ENCODE measurements at places on chromosomes 1 and 21. TPM values are rescaled to one million over a fixed set of nuclear protein-coding genes. Genes with fewer than 3 reads are reported as not detected.

- DNase-seq, result no peak
Measured at GRCh38 chr1:86739648-86740509, 35.5 kb downstream of the SH3GLB1 start.

- no peak for DNase-seq
Measured at GRCh38 chr1:3183411-3183810, 114.4 kb downstream of the PRDM16 start.

DNA sequence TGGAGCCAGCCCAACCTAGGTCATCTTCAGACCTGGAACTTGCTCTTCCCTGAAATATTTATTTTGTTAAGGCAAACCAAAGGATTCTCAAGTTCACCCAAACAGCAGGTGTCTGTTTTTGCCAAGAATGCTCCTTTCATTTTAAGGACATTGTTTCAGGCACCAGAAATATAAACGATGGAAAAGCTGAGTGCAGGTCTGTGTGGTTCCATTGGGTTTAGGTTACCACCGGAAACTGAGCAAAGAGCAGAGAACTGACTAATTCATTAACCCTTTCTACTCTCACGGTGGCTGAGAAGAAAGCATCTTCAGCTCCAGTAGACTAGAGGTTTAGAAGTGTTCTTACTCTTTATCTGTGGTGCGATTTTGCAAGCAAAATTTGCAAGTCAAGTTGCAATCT is 38.0 kb upstream of the ZC3H11B start:
- DNase-seq, result peak; percentile 48

- peak; percentile 46 for DNase-seq
Measured at GRCh38 chr1:10788592-10789006, 7.8 kb downstream of the CASZ1 start.

DNA sequence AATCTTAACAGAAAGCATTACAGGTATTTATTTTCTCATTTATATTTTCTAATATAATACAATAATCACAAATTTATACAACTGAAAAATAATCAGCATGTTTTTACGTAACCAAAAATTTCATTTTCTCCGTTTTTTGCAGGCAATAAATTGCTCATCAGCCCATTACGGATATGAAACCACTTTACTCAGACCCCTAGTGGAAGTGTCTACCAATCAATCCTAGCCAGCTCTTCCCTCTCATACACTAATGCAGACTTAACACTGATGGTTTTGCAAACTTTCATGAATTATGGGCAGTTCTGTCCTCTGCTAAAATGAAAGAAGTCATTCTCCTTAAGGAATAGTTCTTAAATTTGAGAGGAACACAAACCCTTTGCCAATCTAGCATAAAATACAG is 124.7 kb downstream of the EIF4G3 start:
- DNase-seq, result no peak

DNA sequence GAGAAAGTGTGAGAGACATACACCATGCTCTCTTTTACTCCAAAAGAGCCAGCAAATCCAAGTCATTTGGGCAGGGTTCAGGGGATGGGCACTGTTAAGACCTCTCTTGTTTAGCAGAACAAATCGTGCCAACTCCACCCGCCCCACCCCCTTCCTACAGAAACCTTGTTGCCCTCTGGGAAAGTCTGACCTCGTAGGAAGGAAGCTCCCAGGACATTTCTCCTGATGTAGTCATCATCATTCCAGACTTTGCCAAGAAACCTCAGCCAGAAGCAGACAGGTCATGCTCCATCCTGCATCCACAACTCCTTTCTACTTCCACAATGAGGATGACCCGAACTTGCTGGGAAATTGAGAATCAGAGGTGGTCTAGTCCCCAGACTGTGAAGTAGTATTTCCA is 57.7 kb downstream of the UBE2T start:
- peak; percentile 95 for DNase-seq

- no peak for DNase-seq
Measured at GRCh38 chr1:218942431-218942830, 231.2 kb upstream of the LYPLAL1 start.

DNA sequence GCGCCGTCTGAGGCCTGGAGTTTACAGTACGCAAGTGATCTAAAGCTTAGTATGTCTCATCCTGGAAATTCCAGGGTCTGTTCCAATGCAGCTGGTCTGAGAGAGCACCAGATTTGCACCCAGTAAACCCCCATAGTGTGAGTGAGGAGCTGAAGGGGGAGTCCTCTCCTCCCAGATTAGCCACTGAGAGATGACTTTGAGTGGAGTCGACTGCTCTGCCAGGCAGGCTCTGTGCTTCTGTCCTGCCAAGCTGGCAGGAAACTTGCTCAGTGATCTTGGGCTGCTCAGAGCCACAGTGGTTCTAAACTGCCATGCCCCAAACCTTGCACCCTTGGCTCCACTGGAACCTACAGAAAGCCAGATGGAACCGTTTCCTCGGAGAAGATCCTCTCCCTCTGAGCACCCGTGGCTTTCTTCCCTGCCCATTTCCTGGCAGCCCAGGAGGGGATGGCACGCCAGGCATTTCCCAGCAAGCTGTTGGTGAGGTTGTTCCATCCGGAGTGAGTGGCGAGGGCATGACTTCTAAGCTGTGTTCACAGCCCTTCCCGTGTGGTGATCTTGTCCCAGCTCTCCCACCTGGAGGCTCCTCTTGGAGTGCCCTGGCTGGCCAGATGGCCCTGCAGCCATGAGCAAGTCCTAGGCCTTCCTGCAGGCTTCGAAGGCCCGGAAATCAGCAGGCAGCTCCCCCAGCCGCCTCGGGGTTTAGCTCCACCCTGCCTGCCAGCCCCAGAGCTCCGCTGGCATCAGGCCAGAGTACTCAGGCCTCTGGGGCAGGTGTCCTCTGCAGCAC is 125.9 kb upstream of the VAMP3 start:
- peak; percentile 37 for DNase-seq

DNA sequence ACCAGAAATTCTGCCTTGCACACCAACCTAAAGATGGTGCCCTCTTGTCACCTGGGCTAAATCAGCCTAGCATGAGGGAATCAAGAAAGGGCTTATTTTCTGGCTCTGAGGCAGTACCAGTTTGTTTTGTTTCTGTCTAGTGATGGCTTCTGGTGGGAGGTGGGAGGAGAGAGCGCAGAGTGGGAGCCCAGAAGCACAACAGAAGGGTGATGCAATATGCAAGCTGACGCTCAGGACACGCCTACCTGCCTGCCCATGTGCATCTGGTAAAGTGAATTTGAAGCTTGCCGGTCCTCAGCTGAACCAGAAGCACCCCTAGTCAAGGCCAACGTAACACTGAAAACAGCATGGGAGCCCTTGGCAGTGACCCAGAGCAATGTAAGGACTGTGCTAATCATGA is 138.4 kb upstream of the TIAM1 start:
- no peak for DNase-seq

- DNase-seq, result no peak
Measured at GRCh38 chr1:237681210-237681609, 209.5 kb downstream of the ZP4 start.

GRCh38 chr21:46324390-46325072 is 575 bp downstream of the PCNT start:
- peak; percentile 74 for DNase-seq

CENPL gene
- 36.8 TPM for total RNA-seq

GALNT2 gene
- 39.0 TPM for total RNA-seq

SNX7 gene
- total RNA-seq, result 62.8 TPM

MR1 gene
- 47.5 TPM for total RNA-seq

SUSD4 gene
- total RNA-seq, result 2.2 TPM

Data from M059J (cell line).